ENCODE measurements at places on chromosomes 5 and 9.

- no peak for DNase-seq
These were observed 141.6 kb downstream of the ARHGAP26 start for GRCh38 chr5:142911775-142912174.

DNA sequence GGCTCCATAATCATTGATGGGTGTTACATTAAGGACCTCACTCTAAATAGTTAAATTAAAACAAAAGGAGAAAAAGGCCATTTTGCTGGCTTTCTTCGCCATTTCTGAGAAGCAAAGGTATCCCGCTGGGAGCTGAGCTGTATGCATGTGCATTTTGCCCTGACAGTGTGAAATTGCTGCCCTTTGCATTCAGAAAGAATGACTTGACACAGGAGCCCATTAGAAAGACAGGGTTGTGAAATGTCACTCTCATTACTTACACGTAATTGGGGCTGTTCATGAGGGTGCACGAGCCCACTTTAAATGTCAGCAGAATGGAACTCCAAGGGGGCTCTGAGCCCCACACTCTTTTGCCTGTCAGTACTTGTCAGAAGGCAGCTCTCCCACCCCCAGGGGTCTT lies 85.0 kb downstream of the SEMA4D start:
- no peak for DNase-seq

GRCh38 chr9:129023036-129023907 lies 4.9 kb downstream of the SH3GLB2 start:
- DNase-seq: peak; percentile 61

GRCh38 chr5:36692791-36693763 lies 86.7 kb downstream of the SLC1A3 start:
- DNase-seq: peak; percentile 79

DNA sequence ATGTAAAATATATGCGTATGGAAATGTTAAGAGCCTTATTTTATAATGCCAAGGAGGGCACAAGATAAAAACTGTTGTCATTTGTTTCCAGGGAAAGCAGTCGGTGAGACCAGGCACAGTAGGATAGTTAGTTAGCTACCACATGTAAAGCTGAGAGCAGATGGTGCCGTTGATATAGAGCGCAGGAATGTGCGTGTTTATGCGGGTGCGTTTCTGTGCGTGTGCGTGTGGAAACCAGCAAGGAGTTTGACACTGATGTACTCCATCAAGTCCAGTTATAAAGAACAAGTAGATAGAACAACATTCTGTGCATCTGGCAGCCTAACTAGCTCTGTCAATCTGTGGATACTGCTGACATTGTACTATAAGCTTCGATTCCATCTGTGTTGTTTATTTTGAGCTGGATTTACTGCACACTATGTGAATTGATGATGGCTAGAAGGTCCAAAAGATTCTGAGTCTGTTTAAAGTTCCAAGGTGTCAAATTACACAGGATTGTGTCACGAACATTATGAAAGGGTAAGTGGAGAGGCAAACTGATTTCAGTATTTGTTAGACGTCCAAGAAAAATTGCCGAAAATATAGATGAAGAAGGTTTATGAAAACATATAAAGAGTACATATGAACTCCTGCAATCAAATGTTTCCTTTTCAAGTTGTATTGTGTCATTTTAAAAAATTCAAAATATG lies 494.9 kb upstream of the MEF2C start:
- no peak for DNase-seq

- no peak for DNase-seq
These were observed 55.5 kb upstream of the MEGF10 start for GRCh38 chr5:127235136-127235535.

All from fibroblast of skin of right biceps (primary cell).